ENCODE measurements at places on chromosomes 12 and 14.

DNA sequence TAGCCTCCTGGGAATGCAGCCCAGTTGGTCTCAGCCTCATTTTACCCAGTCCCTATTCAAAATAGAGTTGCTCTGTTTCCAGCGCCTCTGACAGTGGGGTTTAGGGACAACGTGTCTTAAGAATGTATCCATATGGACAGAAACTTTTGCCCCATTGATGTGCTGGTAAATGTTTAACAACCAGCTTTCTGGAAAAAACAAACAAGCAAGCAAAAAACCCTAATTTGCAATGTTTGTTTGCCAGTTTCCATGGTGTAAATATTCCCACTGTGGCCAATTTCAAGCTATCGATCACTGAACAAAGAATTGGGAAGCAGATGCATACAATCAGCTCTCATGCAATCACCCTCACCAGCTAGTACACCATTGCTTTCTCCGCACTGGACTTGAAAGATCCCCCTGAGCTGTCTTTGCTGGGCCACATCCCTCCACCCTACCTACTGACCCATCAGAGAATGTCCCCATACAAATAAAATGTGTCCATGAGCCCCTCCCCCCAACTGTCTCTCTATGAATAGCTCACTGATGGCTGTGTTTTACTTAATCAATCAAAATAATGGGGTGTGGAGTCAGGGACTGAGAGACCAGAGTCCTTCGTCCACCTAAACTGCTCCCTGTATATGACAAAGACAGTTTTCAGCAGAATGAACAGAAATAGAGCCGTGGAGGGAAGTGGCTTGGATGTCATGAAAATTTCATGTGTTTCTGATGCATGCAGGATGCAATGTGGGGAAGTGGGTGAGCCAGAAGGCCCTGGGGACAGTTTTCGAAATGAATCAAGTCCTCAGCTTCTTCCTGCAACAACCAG lies 40.8 kb downstream of the CCDC60 start:
- DNase-seq: no peak

GRCh38 chr14:65184032-65184764 lies 81.9 kb upstream of the MAX start:
- peak; percentile 23 for DNase-seq

DNA sequence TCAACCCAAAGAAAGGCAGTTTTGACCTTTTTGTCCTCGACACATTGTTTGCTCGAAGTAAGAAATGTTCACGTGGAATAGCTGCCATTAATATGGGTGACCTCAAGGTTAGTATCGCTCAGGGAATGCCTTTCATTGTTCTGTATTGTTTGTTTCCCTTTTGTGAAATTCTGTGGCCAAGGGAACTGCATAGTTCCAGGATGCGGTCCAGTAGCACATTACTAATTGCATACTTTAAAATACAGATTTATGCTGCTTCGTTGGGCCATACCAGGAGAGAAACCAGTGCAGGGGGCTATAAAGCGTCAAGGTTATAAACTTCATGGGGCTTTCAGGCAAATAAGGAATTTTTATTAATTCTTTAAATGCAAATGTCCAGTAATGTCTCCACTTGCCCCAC lies 73.3 kb upstream of the USP44 start:
- DNase-seq: peak; percentile 37

- DNase-seq: no peak
Observed at GRCh38 chr12:25797386-25797785, 161.1 kb upstream of the RASSF8 start.

- peak; percentile 77 for DNase-seq
Observed at GRCh38 chr12:40693207-40693821, 1.1 kb downstream of the CNTN1 start.

GRCh38 chr12:125145196-125145595 lies 80.0 kb downstream of the AACS start:
- no peak for DNase-seq

DNA sequence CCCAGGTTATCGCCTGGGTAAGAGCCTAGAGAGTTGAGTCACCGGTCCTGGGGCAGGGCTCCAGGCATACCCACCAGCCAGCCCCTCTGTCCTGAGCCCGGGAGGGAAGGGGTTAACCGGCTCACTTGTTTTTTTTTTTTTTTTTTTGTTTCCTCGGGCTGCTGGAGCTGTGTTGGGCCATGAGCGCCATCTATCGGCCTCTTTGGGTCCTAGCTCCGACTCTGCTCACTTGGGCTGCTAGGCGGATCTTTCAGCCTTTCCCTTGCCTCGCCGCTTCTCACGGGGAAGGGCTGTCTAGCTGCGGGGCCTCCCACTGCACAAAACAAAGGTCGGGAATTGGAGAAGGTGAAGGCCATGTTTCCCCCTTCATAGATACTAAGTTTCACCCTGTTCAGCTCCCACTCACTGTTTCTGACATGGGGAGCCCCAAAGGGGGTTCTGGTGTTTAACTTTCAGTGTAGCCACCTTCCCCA lies 2.8 kb upstream of the SMUG1 start:
- DNase-seq: peak; percentile 92

DNA sequence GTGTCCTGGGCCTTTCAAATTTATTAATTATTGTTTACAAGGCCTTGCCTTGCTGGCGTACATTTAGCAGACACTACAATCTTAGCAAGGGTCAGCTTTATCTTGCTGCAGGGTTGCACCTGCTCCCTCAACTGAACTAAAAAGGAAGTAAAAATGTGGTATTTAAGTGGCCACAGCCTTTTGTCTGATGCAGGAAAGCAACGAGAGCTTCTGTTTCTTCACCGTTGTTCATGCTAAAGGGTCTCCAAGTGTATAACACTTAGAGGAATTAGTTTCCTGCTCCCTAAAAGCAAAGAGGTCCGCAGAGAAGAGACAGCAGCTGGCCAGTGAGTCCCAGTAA lies 62.8 kb upstream of the EGLN3 start:
- DNase-seq: no peak

- DNase-seq: no peak
Observed at GRCh38 chr12:120536064-120536791, 2.1 kb downstream of the RNF10 start.

- no peak for DNase-seq
Observed at GRCh38 chr14:61472801-61473376, 151.5 kb downstream of the PRKCH start.

DNA sequence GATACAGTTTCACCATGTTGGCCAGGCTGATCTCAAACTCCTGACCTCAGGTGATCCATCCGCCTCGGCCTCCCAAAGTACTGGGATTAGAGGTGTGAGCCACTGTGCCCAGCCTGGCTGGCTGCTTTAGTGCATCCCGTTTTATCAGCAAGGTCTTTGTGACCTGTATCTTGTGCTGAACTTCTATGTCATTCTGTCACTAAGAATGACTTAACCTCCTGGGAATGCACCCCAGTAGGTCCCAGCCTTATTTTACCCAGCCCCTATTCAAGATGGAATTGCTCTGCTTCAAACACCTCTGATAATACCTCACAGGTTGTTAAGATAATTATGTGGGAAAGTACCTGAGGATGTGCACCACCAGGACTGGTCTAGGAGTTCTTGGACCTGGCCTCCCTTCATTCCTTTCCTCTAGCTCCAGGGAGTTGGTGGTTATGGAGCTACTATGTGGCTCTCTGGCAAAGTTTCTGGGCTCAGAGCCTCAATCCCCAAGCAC lies 26.1 kb upstream of the JPH4 start:
- DNase-seq: no peak

- no peak for DNase-seq
Observed at GRCh38 chr12:121649819-121650353, 19.6 kb downstream of the MORN3 start.

GRCh38 chr12:47052274-47052673 lies 27.1 kb upstream of the PCED1B start:
- no peak for DNase-seq

- DNase-seq: no peak
Observed at GRCh38 chr12:52146089-52146821, 45.6 kb downstream of the KRT80 start.

- no peak for DNase-seq
Observed at GRCh38 chr14:68251769-68252100, 432.2 kb downstream of the RAD51B start.

GRCh38 chr14:69261761-69262331 lies 1.9 kb downstream of the GALNT16 start:
- DNase-seq: peak; percentile 23

GRCh38 chr14:96149131-96149530 lies 55.5 kb upstream of the BDKRB2 start:
- no peak for DNase-seq

GRCh38 chr12:89384050-89384758 lies 31.9 kb upstream of the DUSP6 start:
- DNase-seq: no peak

GRCh38 chr14:61188196-61188595 lies 92.9 kb downstream of the TMEM30B start:
- DNase-seq: peak; percentile 43

- DNase-seq: no peak
Observed at GRCh38 chr12:15819644-15820437, 30.7 kb upstream of the EPS8 start.

GRCh38 chr14:100375266-100375962 lies 52.3 kb downstream of the SLC25A47 start:
- DNase-seq: peak; percentile 64

DNA sequence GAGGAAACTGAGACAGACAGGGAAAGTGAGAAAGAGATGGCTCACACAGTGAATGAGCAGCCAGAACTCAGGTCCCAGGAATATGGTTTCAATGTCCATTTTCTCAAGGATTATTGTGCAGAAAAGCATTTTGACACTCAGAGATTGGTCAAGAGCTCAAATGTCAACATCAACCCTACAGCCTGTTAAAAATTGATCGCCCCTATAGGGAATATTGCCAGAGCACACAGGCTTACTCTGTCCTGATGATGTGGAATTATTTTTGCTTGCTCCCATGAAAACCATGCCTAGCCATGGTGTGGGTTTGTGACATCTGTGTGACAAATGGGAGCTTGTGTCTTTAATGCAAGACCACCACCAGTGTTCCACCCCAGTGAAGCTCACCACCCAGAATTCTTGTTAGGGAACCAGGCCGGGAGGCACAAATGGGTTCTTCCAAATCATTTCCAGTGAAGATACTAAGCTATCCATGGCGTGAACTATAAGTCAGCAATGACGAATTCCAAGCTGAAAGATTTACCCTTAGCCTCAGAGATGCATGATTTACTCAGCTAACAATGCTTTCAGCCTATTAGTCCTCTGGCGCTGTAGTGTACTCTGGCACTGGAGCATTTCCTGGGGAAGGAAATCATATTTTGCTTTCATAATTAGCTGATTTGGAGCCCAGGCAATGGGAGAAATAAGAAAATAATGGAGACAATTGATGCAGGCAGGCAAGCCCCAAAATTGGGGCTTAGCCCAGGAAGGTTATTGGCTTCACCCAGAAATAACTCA lies 1188.2 kb upstream of the TMEM132C start:
- DNase-seq: no peak

- DNase-seq: no peak
Observed at GRCh38 chr14:69796797-69797500, at the start of gene SLC10A1. SLC10A1 (minus strand) TSS chr14:69797241; CDS start chr14:69797155, 86 bp downstream.

DNA sequence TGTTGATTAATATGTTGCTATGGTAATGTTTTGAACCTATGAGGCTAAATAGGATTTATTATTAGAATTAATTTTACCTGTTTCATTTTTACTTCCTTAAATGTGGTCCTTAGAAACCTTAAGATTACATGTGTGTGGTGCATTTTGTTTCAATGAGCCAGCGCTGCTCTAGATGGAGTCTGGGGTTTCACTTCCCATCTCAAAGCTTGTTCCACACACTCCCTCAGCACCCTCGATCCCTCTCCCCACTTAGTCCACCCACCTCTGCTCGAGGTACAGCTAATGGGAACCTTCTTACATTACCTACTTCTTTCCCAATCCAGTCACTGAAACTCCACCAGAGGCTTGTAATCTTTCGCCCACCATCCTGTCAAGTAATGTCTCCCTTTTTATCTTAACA lies 205.2 kb downstream of the PAX9 start:
- DNase-seq: no peak

DNA sequence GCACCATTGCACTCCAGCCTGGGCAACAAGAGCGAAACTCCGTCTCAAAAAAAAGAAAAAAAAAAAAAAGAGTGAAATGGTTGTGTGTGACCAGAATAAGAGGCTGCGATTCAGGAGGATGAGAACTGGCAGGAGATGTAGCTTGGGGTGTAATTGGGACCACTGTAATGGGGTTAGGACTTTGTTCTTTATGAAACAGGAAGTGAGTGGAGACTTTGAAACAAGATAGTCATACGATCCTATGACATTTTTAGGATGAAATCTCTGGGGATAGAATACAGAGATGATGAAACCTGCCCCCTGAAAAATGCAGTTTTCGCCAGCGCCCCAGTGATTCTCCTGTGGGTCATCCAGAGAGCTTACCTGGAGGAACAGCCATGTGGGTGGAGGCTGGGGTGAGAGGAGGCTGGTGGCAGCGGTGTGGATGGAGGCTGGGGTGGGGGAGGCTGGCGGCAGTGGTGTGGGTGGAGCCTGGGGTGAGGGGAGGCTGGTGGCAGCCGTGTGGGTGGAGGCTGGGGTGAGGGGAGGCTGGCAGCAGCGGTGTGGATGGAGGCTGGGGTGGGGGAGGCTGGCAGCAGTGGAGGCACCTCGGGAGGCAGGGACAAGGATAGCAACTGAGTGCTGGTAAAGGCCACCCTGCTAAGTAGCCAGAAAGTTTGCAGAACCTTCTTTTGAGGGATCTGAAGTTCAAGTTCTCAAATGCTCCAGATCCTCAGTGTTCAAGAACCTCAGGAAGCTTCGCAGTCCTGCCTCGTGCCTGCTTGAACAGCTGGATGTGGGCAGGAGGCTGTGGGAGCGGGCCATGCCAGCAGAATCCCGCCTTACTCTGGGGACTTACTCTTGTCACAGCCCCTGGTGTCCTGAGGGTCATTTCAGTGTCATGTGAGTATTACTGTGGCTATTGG lies 20.2 kb downstream of the FBXL14 start:
- no peak for DNase-seq

GRCh38 chr12:62668782-62669181 lies 202.2 kb downstream of the MON2 start:
- no peak for DNase-seq

- DNase-seq: no peak
Observed at GRCh38 chr12:47947341-47947740, 16.1 kb upstream of the TMEM106C start.

DNA sequence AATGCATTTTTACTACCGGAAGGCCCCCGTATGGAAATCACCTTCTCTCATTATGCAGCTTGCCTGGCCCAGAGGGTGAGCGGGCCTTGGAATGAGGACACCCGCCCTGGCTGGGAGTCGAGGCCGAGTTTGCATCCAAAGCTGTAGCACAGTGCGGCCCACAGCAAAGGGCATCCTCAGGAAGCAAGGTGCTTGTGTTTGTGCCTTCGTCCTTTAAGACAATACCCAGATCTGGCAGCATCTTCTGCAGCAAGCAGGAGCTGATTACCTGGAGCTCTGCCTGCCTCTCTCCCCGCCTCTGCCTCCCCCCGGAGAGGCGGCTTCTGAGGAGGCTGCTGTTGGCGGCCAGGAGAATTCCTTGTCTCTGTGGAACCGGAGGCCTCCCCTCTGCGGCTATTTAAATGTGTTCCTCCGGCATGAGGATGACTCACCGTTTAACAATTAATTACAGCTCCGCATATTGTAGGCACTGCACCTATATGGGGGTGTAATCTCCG lies 145.3 kb downstream of the CACNA1C start:
- no peak for DNase-seq

GRCh38 chr12:65817866-65818265 lies 6.4 kb upstream of the HMGA2 start:
- no peak for DNase-seq

- no peak for DNase-seq
Observed at GRCh38 chr12:23084236-23084995, 459.4 kb downstream of the ETNK1 start.

- no peak for DNase-seq
Observed at GRCh38 chr12:42053456-42053855, 91.2 kb downstream of the GXYLT1 start.

Measured in A549 (cell line).